ENCODE measurements at places on chromosomes 11 and 22.

GRCh38 chr11:125373426-125374391 lies 122.4 kb downstream of the FEZ1 start:
- no peak for DNase-seq

- no peak for DNase-seq
Measured at GRCh38 chr11:1727861-1728260, 22.5 kb downstream of the IFITM10 start.

GRCh38 chr11:108886660-108887009 lies 221.8 kb downstream of the DDX10 start:
- no peak for DNase-seq

DNA sequence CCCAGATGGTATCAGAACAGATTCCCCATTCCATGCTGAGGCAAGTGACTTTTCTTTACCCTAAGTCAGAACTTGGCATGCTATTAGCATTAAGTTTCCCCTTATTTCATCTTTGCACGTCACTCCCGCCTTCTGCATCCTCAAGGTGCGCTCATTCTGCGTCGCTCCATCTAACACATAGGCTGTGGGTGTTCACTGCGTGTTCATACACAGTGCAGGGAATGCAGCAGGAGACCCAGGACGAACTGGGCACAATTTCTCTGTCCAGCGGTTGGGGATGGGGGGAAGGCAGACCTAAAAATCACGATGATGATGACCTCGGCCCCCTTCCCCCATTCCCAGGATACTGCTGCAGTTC lies 19.7 kb upstream of the ACR start:
- DNase-seq = no peak

- no peak for DNase-seq
Measured at GRCh38 chr11:131195661-131196517, 174.5 kb upstream of the NTM start.

GRCh38 chr11:86091566-86091965 lies 22.7 kb upstream of the PICALM start:
- no peak for DNase-seq

- no peak for DNase-seq
Measured at GRCh38 chr11:2768471-2769408, 68.9 kb upstream of the KCNQ1OT1 start.

DNA sequence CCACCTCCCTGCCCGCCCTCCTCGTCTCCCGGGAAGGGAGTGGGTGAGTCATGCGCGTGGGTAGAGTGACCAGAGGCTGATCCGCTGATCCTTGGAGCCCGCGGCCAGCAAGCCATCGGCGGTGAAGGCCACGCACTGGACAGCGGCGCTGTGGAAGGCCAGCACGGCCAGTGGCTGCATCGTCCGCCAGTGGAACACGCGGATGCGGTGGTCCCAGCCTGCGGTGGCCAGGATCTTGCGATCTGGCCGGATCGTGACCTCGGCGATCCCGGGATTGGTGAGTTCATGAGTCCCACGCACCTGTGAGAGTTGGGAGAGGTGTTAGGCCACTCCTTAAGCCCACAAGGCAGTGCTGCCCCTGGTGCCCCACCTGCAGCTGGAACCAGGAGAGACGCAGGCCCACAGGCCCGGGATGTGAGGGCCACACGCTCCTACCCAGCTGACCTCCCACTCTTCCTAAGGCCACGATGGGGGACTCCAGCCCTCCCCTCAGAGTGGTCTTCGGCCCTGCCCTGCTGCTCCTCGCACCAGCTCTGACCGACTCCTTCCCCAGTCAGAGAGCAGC lies 28.2 kb downstream of the TBX1 start:
- no peak for DNase-seq

GRCh38 chr22:28983788-28984441 lies 77.7 kb downstream of the C22orf31 start:
- DNase-seq = no peak

GRCh38 chr11:22753416-22753815 lies 76.2 kb downstream of the SVIP start:
- DNase-seq = no peak

- no peak for DNase-seq
Measured at GRCh38 chr22:49583886-49584505, 243.7 kb downstream of the BRD1 start.

GRCh38 chr11:18408558-18409291 lies 3.4 kb upstream of the LDHC start:
- no peak for DNase-seq

DNA sequence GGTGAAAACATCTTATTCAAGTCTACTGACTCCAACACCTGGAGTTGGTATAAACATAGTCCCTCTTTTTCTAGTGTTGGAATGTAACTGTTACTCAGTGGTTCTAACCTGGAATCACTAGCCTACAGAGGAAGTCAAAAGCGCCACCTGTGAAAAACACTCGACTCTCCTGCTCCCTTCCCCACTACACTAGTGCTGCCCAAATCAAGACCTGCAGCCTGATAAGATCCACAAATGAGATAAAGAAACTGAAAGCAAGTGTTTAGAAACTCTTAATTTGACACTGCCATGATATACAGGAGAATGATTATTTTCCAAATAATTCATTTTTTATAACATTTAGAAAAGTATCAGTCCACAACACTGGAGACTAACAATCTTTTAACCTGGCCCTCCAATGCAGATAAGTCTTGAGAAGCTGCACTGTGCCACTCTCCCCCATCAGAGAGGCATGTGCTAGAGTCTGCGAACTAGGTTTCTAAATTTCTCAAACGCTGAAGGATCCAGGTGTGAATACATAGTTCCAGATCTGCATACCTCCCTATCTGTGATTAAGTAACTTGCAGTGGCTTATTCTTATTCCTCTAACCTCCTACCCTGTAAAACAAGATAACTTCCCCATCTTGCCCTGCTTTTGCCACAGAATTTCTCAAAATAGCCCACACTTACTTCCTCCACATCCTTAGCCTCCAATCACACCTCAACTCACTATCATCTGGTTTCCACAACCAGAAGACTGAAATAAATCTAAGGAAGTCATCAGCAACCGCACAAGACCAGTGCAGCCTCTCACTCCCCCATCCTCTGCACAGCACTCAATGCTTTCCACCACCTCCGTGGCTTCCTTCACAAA lies 88.1 kb downstream of the RRAS2 start:
- peak; percentile 59 for DNase-seq
